ENCODE measurements at places on chromosomes 7 and 10.

DNA sequence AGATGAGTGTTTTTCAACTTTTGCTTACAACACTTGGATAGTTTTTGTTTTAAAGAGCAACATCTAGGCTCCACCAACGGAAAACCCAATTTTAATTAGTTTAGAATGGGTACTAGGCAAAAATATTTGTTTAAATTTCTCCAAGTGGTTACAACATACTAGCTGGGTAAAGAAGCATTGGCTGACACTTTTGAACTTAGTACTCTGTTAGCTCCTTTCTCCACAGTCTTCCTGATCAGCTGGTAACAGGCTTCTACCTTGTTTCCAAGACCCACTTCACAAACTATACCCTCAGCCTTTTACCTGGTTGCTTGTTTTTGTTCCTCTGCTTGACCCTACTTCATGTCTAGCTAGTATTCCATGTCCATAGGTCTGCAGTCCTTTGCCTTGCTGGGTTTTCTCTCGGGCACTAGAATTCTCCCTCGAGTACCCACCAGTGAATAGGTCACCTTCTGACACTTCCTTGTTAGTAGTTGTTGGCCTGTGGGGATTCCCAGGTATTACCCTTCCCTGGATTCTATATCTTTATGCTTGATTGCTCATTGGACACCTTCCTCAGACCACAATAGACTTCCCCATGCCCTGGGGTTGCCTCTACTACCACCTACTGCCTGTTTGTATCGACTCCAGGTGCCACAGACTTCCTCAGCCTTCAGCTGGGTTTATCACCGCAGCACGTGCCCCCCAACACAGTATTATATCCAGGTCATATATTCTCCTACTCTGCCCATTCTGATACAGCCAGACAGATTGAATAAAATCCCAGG is 42.0 kb downstream of the PRPS1L1 start:
- DNase-seq, result no peak

DNA sequence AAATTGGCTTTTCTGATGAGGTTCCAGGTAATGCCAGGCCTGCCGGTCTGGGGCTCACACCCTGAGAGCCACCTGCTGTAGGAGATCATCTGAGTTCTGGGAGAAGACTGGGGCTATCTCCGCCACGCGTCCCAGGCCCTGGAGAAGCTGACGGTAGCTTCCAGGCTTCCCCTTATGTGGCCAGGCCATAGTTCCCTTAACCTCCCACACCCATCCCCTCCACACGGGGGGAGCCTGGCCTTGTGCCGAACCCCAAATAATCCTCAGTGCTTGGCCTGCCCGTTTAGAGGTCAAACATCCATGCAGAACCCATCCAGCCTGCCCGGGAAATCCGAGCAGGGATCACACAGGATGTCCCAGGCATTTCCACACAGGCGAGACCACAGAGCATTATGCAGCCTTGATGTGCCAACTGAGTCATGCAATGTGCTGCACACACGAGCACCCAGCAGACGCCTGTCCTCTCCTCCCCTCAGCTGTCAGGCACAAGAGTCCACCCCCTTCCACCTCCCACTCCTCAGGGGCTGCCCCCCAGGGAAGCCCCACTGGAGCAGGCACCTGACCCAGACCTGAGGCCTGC is 176.2 kb downstream of the PRKAG2 start:
- DNase-seq, result no peak

GRCh38 chr10:63261496-63261895 is 128.4 kb downstream of the NRBF2 start:
- DNase-seq, result no peak

DNA sequence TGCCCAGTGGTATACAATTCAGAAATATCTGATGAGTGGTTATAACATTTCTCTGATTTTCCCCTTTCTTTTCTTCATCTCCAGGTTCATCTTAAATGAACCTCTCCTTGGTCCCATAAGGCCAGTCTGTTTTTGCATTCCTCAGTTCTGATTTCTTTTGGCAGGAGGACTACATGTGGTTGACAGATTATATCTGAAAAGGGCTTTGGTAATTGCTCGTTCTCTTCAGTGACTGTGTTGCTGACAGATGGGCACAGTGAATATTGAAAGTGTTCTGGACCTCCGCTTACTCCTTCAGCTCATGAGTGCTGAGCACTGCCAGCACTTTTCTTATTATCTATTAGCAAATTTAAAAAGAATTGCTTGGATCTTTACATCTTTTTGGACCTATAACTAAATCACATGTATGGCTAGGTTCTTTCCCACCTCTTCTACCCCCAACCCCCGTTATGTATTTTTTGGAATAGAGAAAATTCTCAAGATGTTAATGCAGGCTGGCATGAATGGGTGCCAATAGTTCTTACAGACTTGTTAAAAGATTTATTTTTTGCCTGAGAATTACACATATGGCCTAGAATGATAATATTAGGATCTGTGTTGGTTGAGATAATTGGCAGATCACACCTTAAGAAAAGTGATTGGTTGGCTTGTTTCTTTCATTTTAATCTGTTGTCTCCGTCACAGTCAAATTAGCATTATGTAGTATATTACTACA is 323.0 kb downstream of the EXOC4 start:
- DNase-seq, result no peak

GRCh38 chr10:98030991-98031431 is 590 bp upstream of the CRTAC1 start:
- DNase-seq, result no peak

DNA sequence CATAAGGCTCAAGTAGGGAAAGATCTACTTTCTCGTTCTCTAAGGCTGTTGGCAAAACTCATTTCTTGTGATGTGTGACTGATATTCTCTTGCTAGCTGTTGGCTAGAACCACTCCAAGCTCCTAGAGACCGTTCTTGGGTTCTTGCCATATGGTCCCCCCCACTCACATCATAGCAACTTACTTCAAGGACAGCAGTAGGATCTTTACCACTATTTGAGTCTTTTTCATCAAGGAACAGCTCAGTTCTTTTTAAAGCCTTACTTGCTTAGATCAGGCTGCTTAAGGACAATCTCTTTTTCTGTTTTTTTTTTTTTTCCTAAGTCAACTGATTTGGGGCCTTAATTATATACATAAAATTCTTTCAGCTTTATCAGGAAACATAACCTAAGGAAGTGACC is 251.1 kb downstream of the GPR37 start:
- DNase-seq, result no peak

- no peak for DNase-seq
Observed at GRCh38 chr10:80333983-80334382, 22.6 kb downstream of the DYDC1 start.

GRCh38 chr7:55965100-55965470 is 700 bp downstream of the NIPSNAP2 start:
- no peak for DNase-seq
